ENCODE measurements at places on chromosomes 2 and 18.

- no peak for DNase-seq
Measured at GRCh38 chr18:63834471-63835113, 52.9 kb upstream of the SERPINB2 start.

DNA sequence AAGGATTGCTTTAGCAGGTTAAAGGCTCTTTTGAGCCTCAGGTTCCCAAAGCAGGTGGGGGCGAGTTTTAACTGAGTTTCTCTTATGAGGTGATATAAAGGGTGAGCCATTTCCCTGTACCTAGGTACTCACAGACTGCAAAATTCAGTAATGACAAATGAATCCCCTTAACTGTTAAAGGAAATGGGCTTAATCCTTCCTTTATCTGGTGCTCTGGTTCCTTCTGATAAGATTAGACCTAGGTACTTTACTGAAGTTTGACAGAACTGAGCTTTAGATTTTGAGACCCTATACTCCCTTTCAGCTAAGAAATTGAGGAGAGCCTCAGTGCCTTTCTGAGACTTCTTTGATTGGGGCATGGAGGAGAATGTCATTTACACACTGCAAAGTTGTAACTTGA lies 42.6 kb downstream of the STK17B start:
- no peak for DNase-seq

DNA sequence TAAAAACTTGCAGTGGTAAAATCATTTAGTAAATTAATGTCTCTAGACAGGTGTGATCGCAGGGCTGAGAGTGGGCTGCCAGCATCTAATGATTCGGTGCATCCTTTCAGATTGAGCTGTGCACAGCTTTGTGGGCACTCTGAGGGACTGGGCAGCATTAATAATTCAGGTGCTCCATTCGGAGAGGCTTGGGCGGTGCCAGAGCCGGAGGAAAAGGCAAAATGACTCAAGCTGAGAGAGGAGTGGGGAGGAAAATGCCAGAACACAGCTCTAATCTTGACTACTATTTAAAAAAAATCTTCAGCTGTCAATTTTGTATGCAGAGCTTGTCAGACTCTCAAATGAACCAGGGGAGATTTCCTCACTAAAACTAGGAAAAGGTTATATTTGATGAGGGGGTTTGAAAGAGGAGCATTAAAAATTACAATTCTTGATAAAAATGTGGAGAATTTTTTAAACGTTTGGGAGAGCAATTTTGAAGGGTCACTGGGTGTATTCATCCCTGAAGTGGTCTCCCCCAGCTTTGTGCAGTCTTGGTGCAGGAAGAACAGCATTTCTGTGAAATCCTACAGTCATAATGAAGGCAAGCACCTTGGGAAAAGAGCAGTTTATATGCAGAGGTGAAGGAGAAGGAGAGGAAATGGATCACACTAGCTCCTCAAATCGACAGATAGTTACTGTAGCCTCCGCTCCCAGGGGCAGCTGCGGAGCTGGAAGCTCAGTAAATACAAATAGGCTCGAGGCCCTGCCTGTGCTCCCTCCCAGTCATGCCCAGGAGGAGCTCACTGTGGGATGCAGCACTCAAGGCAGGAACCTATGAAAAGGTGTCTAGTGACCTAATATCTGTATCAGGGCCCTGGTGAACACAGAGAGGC lies 535.4 kb upstream of the RAB6C start:
- no peak for DNase-seq

DNA sequence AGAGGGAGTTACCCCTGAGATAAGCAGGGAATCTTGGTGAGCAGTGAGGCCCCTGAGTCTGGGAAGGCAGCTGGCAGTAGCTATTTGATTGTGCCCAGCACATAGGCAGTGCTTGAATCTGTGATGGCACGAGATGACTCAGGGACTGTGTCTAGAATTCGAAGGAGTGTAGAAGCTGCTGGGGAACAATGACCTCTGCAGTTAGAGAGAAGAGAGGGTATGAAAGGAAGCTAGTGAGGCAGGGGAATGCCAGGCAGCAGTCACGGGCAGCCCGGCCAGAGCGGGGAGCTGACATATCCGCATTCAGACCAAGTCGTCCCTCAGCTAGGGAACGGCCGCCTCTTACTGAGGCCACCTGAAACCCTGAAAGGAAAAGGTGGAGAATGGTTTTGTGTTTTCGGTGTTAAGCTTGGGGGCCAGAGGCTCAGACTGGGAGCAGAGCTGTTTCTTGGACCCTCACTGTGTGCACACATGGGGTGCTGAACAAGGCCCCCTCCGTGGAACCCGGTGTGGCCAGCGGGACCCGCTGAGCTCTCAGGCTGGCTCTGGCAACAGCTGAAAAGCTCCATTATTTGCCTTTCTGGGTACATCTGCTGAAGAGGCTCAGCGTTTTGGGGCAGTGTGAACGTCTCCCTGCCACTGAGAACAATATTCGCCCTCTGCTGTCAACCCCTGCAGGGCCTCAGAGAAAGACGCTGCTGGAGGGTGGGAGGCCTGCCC lies 32.9 kb downstream of the ARHGEF4 start:
- no peak for DNase-seq

DNA sequence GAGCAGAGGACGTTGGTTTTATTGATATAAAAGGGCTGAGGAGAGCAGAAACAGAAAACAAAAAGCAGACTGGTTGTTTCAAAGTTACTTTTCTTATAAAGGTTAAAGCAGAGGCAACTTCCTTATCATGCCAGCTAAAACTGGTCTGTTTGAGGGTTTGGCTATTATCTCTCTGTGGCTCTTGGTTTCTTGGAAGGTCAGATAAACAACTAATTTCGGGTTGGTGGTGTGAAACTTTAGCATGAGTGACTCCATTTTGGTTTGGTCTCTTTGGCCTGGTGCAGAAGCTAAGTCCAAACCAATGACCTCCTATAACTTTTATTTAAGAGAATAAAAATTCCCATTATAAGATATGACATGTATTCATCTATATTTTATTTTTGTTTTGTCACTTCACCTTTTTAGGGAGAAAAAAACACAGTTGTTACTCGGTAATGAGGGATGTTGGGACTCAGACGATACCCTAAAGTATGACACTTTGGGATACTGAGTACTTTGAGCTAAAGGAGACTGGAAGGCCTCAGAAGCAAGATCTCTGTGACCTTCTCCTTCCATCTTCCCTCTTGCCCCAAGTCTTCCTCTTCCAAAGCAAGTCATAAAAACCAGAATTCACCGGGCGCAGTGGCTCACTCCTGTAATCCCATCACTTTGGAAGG lies 23.3 kb downstream of the TNFAIP6 start:
- no peak for DNase-seq

DNA sequence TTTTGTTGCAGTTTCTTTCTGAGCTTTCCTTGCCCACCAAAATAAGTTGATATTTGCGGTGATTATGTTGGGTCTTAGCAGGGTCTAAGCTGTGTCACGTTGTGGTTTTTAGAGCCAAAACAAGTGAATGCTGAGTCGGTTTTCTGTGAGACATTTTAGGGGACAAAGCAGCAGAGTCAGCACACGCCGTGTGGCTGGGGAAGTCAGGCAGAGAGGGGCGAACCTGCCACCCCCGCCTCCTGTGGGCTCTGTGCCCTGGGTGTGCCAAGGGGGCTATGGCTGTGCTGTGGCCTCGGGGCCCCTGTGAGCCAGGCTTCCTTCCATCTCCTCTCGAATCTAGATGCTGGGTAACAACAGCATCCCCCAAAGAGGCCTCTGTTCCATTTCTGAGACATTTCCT lies 30.8 kb upstream of the TMEM87B start:
- no peak for DNase-seq

DNA sequence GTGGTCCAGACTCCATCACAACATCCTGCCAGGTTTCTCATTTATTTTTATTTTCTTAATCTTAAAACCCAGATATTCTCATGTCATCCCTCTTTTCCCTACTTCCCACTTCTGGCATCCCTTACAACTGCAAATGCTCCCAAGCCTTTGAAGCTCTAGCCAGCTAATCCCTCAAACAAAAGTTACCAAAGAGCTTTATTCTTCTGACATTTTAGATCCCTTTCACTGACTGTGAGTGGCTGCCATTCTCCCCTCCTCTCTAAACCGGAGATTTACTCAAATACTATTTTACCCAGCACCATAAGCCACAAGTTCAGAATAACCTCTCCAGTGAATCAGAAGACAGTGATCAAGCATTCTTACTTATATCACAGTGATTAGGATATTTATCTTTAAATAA lies 569.0 kb upstream of the SYT4 start:
- no peak for DNase-seq

GRCh38 chr2:14535156-14535555 lies 97.4 kb upstream of the LRATD1 start:
- DNase-seq: no peak

GRCh38 chr18:8176554-8176953 lies 432.7 kb upstream of the RAB12 start:
- DNase-seq: no peak

DNA sequence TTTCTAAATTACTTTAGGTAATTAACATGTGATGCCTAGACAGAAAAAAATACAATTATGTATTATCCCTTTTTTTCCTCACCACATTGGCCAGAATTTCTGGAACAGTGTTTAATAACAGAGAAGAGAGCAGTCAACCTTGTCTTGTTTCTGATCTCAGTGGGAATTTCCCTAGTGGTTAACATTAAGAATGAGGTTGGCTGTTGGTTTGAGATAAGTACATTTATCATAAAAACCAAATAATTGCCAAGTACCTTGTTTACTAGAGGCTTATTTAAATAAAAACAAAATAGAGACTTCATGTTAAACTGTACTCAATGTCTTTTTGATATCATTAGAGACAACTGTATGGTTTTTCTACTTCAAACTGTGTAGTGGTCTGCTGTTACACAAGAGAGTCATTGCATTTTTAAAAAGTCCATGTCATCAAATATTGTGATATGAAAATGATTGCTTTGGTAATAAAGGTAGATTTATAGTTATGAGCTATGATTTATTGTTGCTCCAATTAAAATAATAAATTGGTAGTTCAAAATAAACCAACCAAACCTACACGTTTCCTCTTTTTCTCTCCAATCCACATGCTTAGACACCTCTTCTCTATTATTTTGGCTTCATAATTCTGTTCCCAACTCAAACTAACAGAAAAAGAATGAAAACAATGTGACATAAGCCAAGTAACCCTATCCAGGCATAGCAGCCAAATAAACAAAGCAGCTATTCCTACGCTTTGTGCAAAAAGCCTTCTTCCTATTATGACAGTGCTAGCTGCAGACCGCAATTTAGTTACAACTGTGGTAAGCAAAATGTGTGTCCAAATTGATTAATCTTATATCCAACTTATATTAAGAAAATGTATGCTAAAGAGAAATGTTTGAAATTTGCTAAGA lies 20.9 kb upstream of the TANK start:
- no peak for DNase-seq

DNA sequence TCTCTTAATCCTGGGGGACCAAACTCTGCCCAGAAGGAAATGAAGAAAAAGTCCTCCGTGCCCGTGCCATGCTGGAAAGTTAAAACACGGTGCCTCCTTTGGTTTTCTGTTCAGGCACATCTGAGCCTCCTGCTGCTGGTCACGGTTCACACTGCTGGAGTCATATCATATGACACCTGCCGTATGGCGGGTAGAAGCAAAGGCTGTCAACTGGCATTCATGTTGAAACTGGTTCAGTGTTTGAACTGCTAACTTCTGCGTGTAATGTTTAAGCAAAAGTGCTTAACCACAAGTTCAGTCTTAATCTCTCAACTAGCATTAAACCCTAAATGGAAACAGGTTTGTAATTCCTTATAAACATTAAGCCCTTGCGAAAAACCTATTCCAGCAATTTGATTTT lies 3.1 kb downstream of the STK39 start:
- no peak for DNase-seq

GRCh38 chr2:29530281-29530680 lies 391.1 kb downstream of the ALK start:
- DNase-seq: no peak

DNA sequence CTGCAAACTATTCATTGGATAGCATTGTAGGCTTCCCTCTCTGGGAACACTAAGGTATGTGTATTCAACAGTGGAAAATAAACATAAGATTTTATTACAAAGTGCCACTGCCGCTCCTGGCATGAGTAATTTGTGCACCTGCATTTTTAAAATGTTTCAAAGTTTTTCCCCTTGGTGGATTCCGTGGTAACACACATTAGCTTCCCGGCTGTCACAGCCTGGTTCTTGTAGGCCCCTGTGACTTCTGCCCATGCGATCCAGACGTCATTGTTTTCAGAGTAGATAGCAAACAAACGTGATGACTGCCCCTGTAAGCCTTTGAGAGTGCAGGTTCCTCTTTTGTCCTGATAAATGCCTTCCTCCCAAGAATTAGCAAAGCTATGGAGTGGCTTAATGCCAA lies 421.0 kb downstream of the ZNF521 start:
- no peak for DNase-seq

DNA sequence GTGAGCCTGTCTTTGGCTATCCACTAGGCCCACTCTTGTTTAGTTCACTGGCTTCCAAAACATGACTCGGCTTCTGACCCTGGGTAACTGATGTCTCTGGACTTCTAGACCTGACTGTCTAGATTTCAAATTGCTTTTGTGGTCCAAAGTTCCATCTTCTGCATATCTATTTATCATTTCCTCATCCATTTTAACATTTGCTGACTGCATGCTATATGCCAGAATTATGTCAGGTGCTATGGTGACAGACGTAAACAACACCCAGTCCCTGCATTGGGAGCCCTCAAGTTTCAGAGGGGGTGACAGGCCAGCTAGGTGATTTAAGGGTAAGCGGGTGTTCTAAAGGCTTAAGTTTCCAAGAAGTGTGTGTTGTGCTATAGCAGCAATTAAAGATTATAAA lies 140.9 kb downstream of the PIEZO2 start:
- no peak for DNase-seq

DNA sequence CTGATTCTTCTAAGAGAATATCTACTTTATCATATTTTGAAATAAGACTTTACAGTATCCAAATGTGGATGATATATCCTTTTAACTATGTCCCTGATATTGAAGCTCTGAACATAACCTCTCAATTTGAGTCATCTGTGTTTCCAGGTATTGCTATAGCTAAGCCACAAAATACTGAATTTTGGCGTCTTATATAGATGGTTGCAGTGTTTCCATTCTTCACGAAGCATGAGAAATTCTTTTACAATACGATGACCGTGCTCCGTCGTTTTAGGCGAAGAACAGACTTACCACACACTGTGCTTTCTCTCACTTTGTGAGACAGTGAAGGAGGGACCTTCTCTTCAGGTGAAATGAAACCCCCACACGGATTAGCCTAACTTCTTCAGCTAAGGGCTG lies 45.3 kb downstream of the LRRFIP1 start:
- DNase-seq: no peak

DNA sequence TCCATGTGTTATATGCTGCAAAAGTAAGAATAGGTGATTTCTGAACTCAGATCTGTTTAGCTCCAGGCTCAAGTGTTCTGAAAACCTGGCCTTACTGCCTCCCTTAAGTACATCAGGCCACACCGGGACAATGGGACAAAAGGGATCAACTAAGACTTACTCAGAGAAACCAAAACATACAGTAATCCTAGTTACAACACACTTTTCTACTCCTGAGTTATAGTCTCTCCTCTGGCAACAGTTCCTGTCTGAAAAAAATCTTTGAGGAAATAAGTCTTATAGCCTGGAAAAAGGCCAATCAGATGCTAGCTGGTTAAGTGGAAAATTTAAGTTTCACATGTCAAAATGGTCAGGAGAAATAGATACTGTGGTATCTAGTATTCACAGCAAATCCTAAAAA lies 5.6 kb downstream of the METTL5 start:
- DNase-seq: no peak
